ENCODE measurements at places on chromosomes 12 and 14.

GRCh38 chr12:123388951-123389559 lies 5.1 kb downstream of the KMT5A start:
- no peak for DNase-seq

DNA sequence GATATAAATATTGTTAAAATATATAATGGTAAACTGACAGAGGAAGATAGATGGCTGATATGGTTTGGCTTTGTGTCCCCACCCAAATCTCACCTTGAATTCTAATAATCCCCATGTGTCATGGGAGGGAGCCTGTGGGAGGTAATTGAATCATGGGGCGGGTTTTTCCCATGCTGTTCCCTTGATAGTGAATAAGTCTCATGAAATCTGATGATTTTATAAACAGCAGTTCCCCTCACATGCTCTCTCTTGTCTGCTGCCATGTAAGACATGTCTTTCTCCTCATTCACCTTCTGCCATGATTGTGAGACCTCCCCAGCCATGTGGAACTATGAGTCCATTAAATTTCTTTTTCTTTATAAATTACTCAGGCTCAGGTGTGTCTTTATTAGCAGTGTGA lies 46.3 kb downstream of the PTCSC3 start:
- no peak for DNase-seq

DNA sequence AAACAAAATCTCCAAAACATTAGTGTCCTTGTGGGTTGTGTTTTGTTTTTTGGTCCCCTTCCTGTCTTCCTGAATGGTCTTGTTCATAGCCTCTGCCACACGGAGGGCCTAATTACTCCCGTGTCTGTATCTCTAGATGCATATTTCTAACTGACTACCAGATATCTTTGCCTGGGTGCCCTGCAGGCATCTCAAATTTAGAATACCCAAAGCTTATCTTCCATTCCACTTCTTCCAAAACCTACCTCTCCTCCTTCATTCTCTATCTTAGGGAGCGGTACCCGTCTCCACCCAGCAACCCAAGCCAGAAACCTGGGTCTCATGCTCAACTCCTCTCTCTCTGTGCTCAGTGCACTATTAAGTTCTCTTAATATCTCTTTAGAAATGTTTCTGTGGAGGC lies 10.9 kb upstream of the METAP2 start:
- no peak for DNase-seq

GRCh38 chr12:46005151-46005797 lies 14.9 kb upstream of the SCAF11 start:
- DNase-seq: peak; percentile 32

DNA sequence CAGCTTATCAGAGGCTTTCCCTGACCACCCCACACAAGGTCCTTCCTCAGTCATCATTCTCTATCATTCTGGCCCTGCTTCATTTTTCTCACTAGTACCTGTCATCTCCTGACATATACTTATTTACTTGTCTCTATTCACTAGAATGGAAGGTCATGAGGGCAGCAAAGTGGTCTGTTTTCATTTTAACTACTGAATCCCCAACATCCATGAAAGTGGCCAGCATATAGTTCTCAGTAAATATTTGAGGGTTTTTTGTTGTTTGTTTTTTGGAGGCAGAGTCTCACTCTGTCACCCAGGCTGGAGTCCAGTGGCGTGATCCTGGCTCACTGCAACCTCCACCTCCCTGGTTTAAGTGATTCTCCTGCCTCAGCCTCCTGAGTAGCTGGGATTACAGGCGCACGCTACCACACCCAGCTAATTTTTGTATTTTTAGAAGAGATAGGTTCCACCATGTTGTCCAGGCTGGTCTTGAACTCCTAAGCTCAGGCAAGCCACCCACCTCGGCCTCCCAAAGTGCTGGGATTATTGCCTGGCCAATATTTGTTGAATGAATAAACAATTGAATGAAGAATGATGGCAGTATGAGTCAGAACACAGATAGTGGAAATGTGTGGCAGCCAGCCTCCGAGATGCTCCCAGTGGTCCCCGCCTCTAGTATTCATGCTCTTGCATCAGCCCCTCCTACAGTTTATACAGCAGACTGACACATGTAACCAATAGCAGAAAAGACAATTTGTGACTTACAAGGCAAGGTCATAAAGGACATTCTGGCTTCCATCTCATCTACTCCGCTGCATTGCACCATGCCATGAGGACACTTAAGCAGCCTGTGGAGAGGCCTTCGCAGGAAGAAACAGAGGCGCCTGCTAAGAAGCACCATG lies 7.0 kb upstream of the ANO6 start:
- no peak for DNase-seq
